GM12892 (cell line): ENCODE measurements at places on chromosomes 2 and 18.

GRCh38 chr2:208722731-208723130 is 316.1 kb downstream of the PTH2R start:
- no peak for DNase-seq

DNA sequence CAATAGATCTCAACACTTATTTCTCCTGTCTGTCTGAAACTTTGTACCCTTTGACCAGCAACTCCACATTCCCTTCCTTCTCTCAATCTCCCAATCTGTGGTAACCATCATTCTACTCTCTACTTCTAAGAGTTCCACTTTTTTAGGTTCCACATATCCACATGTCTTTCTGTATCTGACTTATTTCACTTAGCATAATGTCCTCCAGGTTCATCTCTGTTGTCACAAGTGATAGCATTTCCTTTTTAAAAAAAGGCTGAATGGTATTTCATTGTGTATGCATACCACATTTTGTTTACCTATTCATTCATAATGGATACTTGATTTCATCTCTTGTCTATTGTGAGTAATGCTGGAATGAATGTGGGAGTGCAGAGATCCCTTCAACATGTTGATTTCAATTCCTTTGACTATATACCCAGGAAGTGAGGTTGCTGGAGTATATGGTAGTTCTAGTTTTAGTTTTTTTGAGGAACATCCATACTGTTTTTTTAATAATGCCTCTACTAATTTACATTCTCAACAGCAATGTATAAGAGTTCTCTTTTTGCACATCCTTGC is 18.8 kb upstream of the MMADHC start:
- no peak for DNase-seq

GRCh38 chr2:105521616-105522015 is 122.8 kb upstream of the FHL2 start:
- no peak for DNase-seq

- no peak for DNase-seq
Measured at GRCh38 chr2:146414456-146414855, 1430.4 kb upstream of the ACVR2A start.

DNA sequence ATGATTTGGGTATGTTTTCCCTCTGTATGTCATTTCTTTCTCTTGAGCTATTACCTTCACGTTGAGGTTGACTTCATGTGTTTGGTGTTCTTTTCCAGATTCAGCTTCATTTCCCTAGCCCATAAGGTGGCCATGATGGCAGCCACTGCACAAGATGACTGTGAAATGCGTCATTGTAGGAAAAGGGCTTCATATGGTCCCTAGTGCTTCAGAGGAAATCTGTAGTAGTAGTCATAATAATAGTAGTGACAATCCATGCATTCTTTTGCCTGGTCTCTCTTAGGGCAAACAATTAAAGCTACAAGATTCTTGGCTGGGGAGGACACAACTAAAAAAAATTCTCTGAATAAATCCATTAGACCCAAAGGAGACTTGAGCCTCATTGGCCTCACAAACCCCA is 28.4 kb downstream of the AOX1 start:
- no peak for DNase-seq

- no peak for DNase-seq
Measured at GRCh38 chr2:184532551-184532950, 65.8 kb upstream of the ZNF804A start.

DNA sequence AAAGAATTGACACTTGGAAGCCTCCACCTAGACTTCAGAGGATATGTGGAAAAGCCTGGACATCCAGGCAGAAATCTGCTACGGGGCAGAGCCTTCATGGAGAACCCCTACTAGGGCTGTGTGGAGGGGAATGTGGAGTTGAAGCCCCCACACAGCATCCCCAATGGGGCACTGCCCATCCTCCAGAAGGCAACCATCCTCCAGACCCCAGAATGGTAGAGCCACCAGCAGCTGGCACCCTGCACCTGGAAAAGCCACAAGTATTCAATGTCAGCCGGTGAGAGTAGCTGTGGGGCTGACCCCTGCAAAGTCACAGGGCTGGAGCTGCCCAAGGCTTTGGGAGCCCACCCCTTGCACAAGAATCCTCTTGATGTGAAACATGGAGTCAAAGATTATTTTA is 53.6 kb upstream of the SNTG2 start:
- DNase-seq: no peak

DNA sequence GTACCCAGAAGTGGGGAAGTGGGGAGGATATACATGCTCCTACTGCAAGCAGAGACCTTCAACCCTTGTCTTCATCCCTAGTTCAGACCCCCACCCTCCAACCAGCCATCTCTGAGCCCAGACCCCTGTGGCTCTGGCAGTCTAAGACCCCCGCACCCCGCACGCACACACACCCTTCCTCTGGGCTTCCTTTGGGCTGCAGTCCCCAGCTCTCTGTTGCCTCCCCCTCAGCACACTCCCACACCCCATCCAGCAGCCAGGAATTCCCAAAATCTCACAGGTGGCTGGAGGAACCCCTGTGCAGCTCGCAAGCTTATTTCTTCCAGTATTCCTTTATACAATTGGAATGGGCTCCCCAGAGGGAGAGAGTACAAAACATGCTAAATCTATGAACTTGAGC is 13.9 kb upstream of the GYPC start:
- no peak for DNase-seq

DNA sequence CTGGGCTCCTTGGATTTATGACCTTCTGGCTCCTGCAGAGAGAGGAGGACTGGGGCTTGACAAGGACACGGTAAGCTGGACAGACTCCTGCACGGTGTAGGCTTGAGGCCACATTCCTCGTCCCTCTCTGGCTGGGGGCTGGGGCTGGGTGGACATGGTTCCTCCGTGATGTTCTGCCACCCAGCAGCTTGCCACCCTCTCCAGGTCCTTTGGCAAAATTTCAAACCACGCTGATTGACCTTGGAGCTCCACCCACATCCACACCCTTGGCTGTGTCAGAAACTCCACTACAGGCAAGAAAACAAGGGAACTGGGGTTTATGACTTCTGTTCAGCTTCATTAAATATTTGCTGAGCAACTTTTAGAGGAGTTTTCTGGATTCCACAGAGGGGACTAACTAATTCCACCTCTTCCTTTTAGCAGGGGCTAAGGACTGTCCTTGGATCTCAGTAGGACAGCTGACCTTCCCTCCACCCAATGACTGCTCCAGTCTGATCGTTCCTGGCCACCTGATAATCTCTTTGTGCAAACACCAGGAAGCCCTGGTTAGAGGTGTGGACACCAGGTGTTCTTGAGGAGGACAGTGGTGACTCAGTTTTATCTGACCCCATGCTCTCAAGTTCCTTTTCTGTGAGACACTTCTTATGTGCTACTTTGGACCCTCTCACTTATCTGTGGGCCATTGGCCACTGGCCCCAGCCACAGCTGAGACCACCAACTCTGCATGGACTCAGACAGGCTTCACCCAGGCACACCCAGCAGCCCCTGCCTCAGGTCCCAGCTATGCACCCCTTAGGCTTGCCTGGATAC is 29.3 kb downstream of the GPR55 start:
- DNase-seq: no peak

DNA sequence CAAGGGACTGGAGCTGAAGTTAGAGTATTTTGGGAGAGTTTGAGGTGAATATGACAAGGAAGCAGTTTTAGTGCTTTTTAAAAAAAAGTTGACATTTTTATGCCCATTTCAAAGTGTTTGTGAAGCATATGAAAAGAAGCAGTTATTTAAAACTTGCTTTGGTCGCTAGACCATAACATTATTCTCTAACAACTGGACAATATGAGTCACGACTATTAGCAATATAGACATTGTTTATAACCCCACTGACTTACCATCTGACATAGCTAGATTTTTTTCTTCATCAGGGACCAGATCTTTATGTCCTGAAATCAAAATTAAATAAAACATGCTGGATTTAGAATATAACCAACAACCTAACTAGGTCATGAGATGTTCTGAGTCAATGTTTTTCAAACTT is 22.6 kb upstream of the DYTN start:
- no peak for DNase-seq

- DNase-seq: no peak
Measured at GRCh38 chr2:181363164-181363563, 94.0 kb upstream of the ITGA4 start.

GRCh38 chr2:88919087-88919738 is 227.7 kb downstream of the RPIA start:
- no peak for DNase-seq

GRCh38 chr18:24500766-24501165 is 40.3 kb downstream of the HRH4 start:
- no peak for DNase-seq

GRCh38 chr2:138777996-138778395 is 2.2 kb downstream of the NXPH2 start:
- DNase-seq: no peak

- no peak for DNase-seq
Measured at GRCh38 chr2:36707050-36707449, 10.5 kb downstream of the VIT start.

- no peak for DNase-seq
Measured at GRCh38 chr2:37997629-37998028, 72.5 kb downstream of the RMDN2 start.

- DNase-seq: no peak
Measured at GRCh38 chr18:46411867-46412690, 244.9 kb downstream of the LOXHD1 start.

DNA sequence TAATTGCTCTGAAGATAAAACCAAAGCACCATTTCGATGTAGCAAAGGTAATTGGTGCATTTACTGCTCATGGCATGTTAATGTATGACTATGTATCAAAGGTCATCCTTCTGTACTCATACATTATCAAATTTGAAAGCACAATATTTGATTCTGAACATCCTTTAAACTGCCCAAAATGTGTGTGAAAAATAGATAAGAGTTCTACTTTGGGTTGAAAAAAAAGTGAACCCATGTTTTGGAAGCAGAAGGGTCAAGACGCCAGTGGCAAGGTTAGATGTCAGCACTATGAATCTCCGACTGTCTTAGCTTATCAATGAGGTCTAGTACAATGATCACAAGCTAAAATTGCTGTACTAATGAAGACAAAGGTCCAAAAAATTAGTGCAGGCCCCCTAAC is 83.1 kb downstream of the LNPK start:
- DNase-seq: no peak

- no peak for DNase-seq
Measured at GRCh38 chr2:218317303-218317630, 25.0 kb upstream of the TMBIM1 start.

DNA sequence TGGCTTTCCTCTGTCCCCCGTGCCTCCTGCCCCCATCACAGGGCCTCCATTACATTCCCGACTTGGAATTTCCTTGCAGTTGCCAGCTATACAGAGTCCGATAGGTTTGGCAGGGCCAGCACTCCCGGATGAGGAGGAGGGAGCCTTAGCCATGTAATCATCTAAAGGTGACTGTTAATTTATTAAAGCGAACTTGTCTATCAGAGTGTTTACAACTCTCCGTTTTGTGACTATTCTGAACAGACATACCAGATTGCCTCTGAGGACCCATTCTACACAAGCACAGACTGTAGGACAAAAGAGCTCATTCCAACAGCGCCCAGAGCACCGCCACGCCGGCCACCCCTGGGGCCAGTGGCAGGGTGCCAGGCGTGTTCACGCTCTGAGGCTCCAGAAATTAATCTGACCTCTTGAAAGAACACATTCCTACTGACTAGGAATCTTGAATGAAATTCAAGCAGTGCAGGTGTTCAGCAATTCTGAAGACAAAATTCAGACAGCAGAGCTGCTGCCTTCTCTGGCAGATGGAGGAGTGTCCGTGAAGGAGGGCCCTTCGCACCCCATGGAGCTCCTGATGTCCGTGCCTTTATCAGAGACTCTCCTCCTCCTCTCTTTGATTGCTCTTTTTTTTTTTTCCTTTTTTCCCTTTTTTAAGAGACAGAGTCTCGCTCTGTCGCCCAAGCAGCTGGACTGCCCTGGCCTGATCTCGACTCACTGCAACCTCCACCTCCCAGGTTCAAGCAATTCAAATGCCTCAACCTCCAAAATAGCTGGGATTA is 58.1 kb upstream of the RALBP1 start:
- no peak for DNase-seq

DNA sequence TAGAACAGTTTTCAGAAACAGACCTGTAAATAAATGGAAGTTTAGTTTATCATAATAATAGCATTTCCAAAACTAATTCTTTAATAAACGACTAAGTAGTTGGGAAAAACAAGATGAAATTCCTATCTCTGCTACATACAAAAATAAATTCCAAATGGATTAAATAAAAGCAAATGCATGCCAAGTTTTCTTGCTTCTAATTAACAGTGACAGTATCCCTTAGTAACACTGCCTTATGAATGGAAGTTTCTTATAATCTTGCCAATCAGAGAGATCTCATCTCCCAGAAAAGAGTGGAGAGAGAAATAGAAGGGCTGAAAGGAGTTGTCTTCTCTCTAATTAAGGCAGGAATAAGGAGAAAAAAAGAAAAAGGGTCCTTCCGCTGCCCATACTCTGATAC is 133.9 kb downstream of the GFPT1 start:
- DNase-seq: no peak

GRCh38 chr18:34985963-34986362 is 55.2 kb upstream of the MAPRE2 start:
- DNase-seq: no peak

- no peak for DNase-seq
Measured at GRCh38 chr2:15800495-15801329, 139.6 kb upstream of the MYCN start.

GRCh38 chr2:127829845-127830246 is 18.9 kb upstream of the WDR33 start:
- peak; percentile 63 for DNase-seq

GRCh38 chr18:24187049-24187448 is 48.2 kb downstream of the CABYR start:
- DNase-seq: peak; percentile 19

GRCh38 chr18:417495-417894 is 83.0 kb downstream of the COLEC12 start:
- DNase-seq: no peak

DNA sequence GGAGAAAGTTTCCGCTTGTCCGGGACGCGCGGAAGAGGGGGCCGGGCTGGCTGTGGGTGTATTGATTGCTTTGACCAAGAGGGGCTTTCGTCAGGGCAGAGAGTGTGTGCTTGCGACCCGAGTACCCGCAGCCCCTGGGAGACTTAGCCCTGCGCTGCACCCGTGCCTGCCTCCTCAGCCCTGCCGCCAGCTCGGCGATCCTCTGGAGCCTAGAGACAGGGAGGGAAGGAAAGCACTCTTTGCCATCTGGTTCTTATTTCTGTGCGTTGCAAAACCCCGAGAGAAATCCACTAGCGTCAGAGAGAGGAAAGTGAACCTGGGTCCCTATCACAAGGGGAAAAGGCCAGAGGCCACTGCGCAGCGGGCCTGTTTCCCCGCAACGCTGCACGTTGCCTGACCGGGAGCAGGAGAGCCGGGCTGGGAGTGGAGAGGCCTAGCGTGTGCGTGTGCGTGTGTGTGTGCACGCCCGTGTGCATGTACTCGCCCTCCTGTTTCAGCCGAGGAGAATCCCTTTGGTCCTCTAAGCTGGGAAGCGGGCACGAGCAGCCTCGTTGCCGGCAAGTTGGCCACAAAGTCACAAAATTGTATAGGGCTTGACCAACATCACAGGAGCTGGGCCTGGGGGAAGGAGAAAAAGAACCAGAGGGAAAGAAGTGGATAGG is 1.7 kb downstream of the SIX3 start:
- no peak for DNase-seq

- DNase-seq: no peak
Measured at GRCh38 chr18:48138660-48139430, 208.4 kb upstream of the SMAD2 start.

- DNase-seq: no peak
Measured at GRCh38 chr2:57890464-57890863, 156.1 kb upstream of the VRK2 start.

- no peak for DNase-seq
Measured at GRCh38 chr18:32772581-32773381, at the start of gene KLHL14. KLHL14 (minus strand) TSS chr18:32773023; CDS start chr18:32770591, 2,432 bp downstream.
